ENCODE measurements at places on chromosomes 2 and 18.

GRCh38 chr2:143700865-143701264 lies 571.6 kb downstream of the ARHGAP15 start:
- no peak for DNase-seq

DNA sequence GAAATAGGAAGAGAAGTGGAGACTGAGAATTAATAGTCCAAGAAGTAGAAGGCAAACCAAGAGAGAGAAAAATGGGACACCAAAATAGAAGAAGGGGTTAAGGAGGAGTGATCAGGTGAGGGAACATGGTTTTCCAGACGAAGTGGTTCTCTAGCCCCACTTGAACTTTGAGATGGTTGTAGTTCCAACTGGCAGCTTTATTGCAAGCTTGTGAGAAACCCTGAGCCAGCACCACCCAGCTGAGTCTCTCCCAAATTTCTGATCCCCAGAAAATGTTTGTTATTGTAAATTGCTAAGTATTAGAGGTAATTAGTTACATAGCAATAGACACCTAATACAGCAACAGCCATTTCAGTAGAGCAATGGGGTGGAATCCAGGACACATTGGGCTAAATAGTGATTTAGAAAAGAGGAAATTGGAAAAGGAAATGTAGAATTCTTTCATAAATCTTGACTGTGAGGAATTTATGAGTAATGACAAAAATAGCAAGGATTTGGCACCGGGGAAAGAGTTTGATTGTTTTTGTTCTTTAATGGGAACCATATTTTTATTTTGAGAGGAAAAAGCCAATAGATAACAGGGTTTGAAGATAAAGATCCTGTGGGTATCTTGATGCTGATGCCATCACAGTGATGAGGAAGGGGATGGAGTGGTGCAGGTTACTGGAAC lies 62.1 kb upstream of the XDH start:
- DNase-seq, result no peak

GRCh38 chr2:33058716-33059470 lies 112.1 kb downstream of the LTBP1 start:
- DNase-seq, result no peak

GRCh38 chr18:48153613-48154481 lies 223.4 kb upstream of the SMAD2 start:
- no peak for DNase-seq

DNA sequence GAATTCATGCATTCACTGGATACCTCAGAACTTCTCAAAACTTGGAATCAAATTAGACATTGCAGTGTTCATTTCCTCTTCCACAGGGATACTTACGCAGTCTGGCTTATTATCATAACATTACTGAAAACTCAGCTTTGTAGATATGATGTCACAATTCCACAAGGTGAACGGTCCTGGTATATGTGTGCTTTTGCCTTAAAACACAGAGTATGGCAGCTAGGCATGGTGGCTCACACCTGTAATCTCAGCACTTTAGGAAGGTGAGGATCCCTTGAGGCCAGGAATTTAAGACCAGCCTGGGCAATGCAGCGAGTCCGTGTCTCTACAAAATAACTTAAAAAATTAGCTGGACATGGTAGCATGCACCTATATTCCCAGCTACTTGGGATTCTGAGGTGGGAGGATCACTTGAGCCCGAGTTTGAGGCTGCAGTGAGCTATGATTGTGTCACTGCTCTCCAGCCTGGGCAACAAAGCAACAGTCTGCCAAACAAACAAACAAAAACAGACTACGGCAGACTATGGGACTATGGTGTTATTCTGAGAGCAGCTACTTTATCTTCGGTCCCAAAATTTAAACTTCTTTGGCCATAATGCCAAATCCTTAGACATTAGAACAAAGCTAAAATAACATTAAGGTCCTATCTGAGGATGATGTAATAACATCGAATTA lies 1191.9 kb upstream of the SLC39A10 start:
- DNase-seq, result no peak

DNA sequence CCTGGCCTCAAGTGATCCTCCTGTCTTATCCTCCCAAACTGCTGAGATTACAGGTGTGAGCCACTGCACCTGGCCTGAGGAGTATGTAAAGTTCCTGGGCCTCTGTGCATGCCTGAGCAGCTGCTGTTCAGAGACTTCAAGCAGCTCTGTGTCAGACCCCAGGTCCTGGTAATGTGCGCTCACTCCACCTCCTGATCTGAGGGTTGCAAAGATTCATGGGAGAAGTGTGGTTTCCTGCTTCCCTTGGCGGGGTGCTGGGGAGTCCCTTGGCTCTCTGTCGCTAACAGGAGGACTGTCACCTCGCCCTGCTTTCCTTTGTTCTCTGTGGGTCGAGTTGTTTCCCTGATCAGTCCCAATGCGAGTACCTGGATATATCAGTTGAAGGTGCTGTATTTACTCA lies 8.6 kb upstream of the IL36A start:
- DNase-seq, result peak; percentile 57

GRCh38 chr2:214604861-214605260 lies 194.0 kb downstream of the VWC2L start:
- no peak for DNase-seq

DNA sequence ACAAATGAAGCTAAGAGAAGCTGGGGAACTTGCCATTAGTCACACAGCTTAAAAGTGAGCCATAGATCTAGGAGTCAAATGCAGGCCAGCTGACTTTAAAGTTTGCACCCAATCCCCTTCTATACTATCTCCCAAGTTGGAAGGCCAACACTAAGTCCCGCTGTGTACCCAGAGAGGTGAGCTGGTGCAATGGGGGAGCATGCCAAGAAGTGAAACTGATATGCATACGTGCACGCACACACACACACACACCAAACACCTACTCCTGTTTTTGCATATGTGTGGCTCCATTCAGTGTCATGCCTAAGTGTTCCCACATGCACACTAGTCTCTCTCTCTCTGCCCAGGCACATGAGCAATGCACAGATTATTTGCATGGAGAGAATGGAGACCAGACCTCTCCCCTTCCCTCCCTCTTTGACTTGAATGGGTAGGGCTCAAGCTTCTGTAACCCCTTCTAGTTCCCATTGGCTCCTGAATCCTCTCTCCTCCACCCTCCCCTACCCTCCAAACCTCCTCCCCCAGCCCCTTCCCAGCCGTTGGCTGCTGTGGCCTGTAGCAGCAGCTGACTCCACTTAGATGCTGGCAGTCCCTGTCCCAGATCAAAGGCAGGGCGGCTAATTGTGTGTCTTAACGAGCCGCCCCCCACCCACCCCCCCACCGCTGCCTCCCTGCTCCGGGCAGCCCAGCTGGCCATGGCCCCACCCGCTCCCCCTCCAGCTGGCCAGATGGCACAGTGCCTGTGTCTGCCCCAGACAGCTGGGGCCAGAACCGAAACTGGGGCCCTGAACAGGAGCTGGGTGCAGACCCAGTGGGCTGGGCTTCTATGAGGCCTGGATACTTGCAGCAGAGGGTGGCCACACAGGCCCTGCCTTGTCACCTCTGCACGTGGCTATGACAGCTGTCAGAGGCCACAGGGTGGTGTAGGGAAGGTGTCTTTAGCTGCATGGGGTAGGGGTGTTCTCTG lies 5.6 kb downstream of the WNT10A start:
- no peak for DNase-seq

DNA sequence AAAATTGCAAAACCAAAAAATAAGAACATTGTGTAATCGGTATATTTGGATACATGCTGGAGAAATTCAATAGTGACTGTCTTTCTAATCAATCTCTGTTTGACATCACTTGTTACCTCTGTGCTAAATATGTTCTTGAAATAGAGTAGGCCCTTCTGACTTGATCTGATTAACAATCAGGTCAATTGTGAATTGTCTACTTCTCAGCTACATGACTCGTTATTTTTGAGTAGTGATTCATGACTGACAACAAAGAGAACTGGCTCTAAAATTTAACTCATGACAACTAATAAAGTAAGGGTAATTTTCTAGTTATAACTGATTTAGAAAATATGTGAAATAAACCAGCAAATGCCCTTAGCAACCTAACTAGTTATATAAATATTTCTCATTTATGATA lies 312.1 kb downstream of the TMX3 start:
- no peak for DNase-seq

GRCh38 chr2:127704641-127705390 lies 3.5 kb downstream of the SFT2D3 start:
- DNase-seq, result no peak

GRCh38 chr2:54728669-54729120 lies 5.2 kb downstream of the EML6 start:
- DNase-seq, result no peak

DNA sequence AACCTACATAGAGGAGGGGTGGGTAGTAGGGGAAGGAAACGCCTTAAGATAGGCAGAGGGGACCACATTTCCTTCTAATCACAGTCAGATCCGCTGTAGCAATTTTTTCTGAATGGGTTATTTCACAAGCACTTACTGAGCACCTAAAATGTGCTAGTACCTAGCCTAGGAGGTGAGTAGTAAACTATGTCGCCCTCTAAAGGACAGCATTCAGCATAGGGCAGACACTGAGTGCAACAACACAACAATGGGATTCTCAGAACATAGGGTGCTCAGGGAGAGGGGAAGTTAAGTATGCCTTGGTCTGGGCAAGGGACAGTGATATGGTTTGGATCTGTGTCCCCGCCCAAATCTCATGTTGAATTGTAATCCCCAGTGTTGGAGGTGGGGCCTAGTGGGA lies 166.1 kb upstream of the RAB6C start:
- no peak for DNase-seq

DNA sequence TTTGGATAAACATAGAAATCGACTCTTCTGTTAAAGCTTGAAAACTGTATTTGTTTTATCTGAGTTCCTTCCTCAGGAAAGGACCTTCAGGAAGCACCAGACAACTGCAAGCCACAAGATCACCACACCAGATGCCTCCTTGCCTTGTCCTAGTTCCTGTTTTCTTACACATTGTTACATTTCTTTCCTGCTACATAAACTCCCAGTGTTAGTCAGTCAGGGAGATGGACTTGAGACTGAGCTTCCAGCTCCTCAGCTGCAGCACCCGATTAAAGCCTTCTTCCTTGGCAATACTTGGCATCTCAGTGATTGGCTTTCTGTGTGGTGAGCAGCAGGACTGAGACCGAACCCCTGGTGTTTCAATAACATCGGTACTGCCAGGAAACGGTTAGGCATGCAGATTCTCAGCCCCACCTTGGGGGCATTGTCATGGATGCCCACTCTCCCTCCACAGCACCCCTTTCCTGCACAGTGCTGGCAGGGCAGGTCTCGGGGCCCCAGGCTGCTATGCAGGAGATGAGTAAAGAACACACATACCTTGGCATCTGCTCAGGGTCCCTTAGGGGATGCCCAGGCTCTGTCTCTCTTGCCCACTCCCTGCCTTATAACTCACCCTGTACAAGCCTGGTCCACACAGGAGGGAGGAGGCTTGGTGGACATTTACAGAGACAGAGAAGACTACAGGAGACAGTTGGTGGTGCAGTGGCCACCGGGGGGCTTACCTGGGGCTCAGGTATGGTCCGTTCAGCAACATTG lies 32.6 kb downstream of the ANKMY1 start:
- DNase-seq, result peak; percentile 8

- DNase-seq, result no peak
Measured at GRCh38 chr2:83112858-83113257, 1346.2 kb downstream of the SUCLG1 start.

DNA sequence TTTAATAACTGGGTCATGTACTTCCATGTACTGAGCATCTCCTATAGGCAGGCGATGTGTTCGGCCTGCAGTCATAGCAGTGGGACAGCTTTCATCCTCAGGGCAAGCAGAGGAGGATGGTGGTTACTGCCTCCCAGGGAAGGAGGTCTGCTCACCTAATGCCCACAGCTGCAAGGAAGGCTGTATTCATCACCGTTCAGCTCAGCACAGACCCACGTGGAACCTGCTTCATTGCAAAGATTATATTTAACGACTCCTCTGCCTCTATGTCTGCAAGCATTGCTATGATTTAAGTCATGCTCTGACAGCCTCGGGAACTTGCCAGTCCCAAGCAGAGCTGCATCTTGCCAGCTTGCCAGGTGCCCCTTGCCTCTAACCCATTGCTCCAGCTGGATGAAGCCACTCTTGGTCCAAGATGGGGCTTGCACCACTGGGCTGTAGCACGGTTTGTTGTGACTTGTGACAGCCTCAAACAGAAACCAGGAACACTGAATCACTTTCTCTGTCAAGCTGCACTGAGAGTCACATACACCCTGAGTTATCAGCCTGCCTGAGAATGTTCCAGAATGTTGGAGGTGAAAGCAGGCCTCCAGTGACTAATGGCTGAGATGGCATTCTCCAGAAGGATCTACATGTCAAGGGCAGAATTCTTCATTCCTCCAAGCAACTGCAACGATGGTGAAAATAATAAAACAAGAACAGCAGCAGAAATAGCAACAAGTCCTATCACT lies 651.1 kb upstream of the ID2 start:
- DNase-seq, result peak; percentile 23

- no peak for DNase-seq
Measured at GRCh38 chr2:129302561-129303183, 676.8 kb upstream of the RAB6C start.

- no peak for DNase-seq
Measured at GRCh38 chr2:63589148-63589958, 590 bp downstream of the MDH1 start.

- DNase-seq, result no peak
Measured at GRCh38 chr2:233115121-233115520, 55.0 kb downstream of the INPP5D start.

DNA sequence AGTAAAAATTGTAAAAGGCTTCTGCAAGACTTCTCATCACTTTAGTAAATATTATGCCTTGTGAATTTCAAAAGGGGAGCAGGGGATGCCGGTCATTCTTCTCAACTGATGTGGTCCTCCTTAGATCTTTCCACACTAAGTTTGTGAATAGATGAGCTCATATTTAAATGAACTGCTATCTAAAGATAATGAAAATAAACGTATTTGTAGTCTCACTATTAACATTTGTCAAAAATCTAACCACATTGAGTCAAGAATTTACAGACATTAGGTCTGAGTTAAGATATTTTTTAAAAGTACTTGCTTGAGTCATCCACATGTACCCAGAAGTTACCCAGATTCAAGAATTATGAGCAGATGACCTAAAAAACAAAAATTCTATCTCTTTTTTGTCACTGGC lies 6.5 kb downstream of the PRPF40A start:
- no peak for DNase-seq
